Naive thymus-derived CD4-positive, alpha-beta T cell (primary cell): ENCODE measurements at places on chromosomes 2 and 18. TPM values are rescaled to one million over a fixed set of nuclear protein-coding genes. Genes with fewer than 3 reads are reported as not detected.

The C2orf66 gene
- not detected for total RNA-seq

GRCh38 chr2:146677280-146677679 lies 1167.5 kb upstream of the ACVR2A start:
- no peak for DNase-seq

The EVX2 gene
- total RNA-seq = not detected

- no peak for DNase-seq
Observed at GRCh38 chr2:164110515-164110914, 374.7 kb upstream of the FIGN start.

- DNase-seq = no peak
Observed at GRCh38 chr2:221981912-221982470, 316.8 kb downstream of the PAX3 start.

- DNase-seq = no peak
Observed at GRCh38 chr2:128451084-128452023, 132.7 kb upstream of the HS6ST1 start.
